ENCODE measurements at places on chromosomes 5 and 9. TPM values are rescaled to one million over a fixed set of nuclear protein-coding genes. Genes with fewer than 3 reads are reported as not detected.

PDE6A gene
- not detected for total RNA-seq

HTR4 gene
- total RNA-seq: 5.7 TPM

FOXD4L3 gene
- total RNA-seq: not detected

OLFML2A gene
- 0.13 TPM for total RNA-seq

OR1N1 gene
- total RNA-seq: not detected

ZFP37 gene
- total RNA-seq: 1.2 TPM

SLC34A1 gene
- total RNA-seq: not detected

OR1J2 gene
- total RNA-seq: not detected

SPEF2 gene
- 1.7 TPM for total RNA-seq

PHF24 gene
- total RNA-seq: 0.13 TPM

PCDHB8 gene
- total RNA-seq: 0.62 TPM

OR13C9 gene
- total RNA-seq: 0.06 TPM

IFNA13 gene
- not detected for total RNA-seq

PCDHA5 gene
- total RNA-seq: 0.06 TPM

DOK3 gene
- 2.0 TPM for total RNA-seq

PPP3R2 gene
- not detected for total RNA-seq

GABRA1 gene
- under 0.01 TPM for total RNA-seq

PCSK1 gene
- total RNA-seq: 0.81 TPM

SUSD3 gene
- not detected for total RNA-seq

CD74 gene
- total RNA-seq: 1.6 TPM

TMEM232 gene
- total RNA-seq: 5.9 TPM

PTPN3 gene
- total RNA-seq: 12.7 TPM

FGF10 gene
- total RNA-seq: 3.0 TPM

TMEFF1 gene
- total RNA-seq: 1.1 TPM

RNF208 gene
- 0.40 TPM for total RNA-seq

DAB2 gene
- total RNA-seq: 249 TPM

PRRX2 gene
- 32.8 TPM for total RNA-seq

GADD45G gene
- 0.53 TPM for total RNA-seq

AJM1 gene
- total RNA-seq: 1.1 TPM

ATG10 gene
- 10.9 TPM for total RNA-seq

FRRS1L gene
- total RNA-seq: not detected

FOXD4L6 gene
- not detected for total RNA-seq

Measured in aortic smooth muscle cell (primary cell).